ENCODE measurements at places on chromosomes 13 and 19.
A peak's percentile ranks its signal among the peaks of the same experiment; 100 is the strongest.

DNA sequence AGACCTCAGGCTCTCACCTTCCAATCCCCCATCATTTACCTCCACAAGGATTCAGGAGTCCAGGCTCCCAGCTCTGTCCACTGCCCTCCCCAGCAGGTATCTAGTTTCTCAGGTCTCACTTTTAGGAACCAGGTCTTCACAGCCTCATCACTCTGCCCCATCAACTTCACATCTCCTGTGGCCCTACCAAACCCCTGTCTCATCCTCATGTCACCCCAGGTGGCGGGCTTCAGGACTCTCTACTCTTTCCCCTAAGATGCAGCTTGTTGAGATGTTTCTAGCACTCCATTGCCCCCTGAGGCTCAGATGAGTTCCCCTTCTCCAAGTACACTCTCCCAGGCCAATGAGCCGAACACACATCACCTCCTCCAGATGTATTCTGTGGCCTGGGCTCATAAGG, 1.5 kb downstream of the PPFIA3 start:
- no peak for DNase-seq

DNA sequence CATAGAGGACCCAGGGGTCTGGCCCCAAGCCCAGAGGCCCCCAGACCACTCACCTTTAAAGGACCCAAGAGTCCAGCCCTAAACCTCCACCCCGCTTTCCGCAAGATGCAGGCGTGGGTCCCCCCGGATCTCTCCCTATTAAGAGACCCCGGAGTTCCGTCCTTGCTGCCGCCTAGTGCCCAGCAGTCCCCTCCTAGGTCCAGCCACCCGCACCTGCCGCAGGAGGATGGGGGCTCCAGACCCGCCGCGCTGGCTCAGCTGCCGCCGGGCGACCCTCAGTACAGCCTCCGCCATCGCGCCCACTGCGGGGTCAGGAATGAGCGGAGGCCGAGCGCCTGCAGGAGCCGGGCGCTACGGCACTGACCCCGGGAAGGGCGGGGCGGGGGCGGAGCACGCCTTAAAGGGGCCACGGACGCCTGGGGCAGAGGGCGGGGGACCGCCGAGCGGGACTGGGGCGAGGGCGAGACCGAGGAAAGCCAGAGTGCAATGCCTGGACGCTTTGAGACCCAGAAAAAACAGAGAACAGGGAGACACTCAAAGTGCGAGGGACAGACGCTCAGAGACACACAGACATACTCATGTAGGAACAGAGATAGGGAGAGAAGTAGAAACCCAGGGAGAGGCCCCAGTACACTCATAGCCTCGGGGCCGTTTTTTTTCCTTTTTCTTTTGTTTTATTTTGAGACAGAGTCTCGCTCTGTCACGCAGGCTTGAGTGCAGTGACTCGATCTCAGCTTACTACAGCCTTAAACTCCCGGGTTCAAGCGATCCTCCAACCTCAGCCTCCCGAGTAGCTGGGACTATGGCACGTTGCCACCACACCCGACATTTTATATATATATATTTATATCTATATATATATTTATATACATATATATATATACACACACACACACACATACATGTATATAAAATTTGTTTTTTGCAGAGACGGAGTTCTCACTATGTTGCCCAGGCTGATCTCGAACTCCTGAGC, at the start of gene ETHE1:
Gene ETHE1, minus strand, starts transcription at position 318 of the 976 bp plus-strand sequence. Its CDS starts 24 bp downstream, at position 294.
- DNase-seq = peak; percentile 84

GRCh38 chr19:8503510-8503909, 1.1 kb upstream of the PRAM1 start:
- no peak for DNase-seq

GRCh38 chr19:14320253-14320652, 61.0 kb upstream of the ADGRE5 start:
- no peak for DNase-seq

DNA sequence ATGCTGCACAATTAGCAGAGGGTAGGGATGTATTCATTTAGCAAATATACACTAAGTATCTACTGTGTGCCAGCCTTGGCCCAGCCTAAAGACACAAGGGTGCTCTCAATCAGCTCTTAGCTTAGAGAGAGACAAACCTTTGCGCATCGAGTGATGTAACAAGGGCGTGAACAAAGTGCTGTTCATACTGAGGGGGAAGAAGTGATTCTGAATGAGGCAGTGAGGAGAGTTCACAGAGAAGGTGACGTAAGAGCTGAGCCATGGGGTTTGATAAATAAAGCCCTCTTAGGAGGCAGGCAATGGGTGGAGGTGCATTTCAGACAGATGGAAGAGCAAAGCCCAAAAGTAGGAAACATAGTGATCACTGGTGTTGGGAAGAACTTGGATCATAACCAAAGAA, 68.5 kb downstream of the FLT1 start:
- no peak for DNase-seq

DNA sequence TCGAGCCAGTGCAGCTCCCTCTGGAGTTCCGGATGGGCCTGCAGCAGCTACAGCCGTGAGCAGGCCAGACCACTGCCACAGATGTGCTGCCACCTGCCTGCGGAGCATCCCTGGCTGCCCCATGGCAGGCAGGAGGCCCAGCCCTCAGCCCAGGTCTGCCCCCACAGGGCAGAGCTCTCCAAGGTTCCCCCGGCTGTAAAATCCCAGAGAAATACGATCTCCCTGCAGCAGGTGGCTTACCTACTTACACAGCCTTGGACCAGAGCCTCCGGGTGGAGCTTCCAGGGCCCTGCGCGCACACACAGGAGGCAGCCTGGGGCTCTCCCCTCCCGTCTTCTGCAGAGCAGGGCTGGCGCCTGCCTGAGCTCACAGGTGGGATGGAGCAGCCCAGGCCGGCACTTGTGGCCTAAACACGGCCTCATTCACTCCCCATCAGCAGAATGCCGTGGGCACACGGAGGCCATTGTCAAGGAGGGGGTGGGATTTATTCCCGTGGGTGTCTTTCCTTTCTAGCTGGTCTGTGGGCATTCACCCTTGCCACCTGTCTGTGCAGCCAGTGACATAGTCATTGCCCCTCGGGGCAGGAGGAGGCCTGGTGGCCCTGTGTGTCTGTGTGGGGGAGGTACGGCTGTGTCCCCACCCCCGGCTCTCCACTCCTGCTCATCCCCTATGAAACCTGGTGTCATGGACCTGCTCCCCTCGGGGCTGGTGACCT, 118.0 kb downstream of the KDM4B start:
- no peak for DNase-seq

DNA sequence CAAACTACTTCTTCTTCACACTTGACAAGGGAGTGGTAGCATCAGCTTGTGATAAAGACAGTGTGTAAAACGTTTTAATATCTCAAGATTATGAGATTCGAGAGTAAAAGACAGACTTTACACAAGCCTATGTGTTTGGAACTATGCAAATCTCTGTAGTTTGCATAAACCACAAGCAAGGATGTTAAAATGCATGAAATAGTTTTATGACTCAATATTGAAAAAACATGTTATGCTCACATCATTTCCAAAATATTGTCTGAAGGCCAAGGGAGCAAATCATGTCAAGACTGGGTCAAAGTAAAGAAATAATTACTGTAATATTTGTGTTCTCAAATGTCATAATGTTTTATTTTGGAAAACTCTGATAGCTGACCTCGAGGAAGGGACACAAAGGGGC, 316.8 kb upstream of the KLF12 start:
- no peak for DNase-seq

GRCh38 chr19:13215572-13216380, 65.6 kb downstream of the IER2 start:
- DNase-seq = no peak

DNA sequence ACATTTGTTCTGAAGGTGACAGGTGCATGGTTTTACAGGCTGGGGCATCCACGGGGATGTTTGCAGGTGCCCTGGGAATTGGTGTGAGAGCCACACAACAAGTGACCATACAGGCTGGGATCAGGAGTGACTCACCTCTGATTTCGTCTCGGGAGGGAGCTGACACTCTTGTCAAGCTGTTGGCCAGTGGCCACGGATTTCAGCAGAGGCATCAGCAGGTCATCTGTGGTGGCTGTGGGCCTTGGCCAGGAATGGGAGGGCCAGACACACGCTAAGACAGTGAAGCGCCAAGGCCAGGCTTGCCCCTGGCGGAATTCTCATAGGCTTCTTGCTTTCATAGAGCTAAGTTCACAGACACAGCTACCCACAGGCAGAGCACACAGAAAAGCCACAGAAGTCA, 108.6 kb downstream of the HSPH1 start:
- DNase-seq = no peak

- peak; percentile 14 for DNase-seq
Measured at GRCh38 chr19:39557811-39558623, 18.1 kb upstream of the EID2 start.

- no peak for DNase-seq
Measured at GRCh38 chr19:38522915-38523314, 89.4 kb downstream of the RYR1 start.

DNA sequence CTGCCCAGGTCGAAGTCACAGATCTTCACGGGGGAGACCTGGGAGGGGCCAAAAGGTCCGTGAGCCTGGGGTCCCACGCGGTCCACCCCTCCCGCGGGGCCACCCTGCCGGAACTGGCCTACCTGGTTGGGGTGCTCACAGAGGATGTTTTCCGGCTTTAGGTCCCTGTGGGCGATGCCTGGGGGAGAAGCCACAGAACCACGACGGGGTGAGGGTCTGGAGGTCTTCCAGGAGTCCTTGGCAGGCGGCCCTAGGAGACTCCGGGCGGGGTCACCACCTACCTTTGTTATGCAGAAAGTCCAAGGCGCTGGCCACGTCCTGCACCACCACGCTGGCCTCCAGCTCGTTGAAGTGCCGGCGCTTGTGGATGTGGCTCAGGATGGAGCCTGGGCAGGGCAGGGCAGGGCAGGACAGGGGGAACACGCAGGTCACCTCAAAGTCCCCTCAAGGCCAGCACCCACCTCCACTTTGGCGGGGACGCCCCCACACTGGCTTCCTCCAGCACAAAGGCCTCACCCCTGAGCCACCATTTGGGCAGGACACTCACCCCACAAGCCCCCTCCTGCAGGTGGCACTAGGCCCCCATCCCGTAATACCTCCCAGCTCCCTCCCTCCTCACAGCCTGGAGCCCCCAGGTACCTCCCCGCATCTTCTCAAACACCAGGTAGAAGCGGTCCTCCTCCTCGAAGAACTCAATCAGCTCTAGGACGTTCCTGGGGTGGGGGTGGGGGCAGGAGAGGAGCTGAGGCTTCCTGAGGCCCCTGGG, 8.4 kb downstream of the MKNK2 start:
- no peak for DNase-seq

GRCh38 chr19:2543463-2544442, 67.8 kb downstream of the GADD45B start:
- DNase-seq = peak; percentile 98

GRCh38 chr19:6068711-6069110, 41.6 kb downstream of the RFX2 start:
- DNase-seq = no peak

GRCh38 chr13:93899981-93900380, 579.5 kb downstream of the DCT start:
- no peak for DNase-seq

- DNase-seq = no peak
Measured at GRCh38 chr19:30209617-30210600, 162.3 kb upstream of the ZNF536 start.

GRCh38 chr19:15666883-15667282, 6.0 kb upstream of the CYP4F12 start:
- DNase-seq = no peak

DNA sequence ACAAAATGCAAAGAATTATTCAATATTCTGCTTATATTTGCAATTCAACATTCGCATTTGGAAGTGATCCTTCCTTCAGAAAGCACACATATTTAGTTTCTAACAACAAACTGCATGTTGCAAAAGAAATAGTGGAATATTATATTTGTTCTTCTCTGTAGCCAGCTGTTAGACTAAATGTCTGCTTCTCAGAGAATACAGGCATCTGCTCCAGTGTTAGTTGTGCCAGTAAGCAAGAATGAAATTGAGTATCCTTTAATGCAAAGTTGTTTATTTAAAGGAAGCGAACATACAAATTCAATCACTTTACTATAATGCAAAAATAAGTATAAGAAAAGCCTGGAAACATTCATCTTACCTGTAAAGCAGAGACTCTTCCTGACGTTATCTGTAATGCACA, 663 bp downstream of the SLITRK6 start:
- no peak for DNase-seq

GRCh38 chr19:55166530-55167268, at the start of gene DNAAF3:
Gene DNAAF3, minus strand, starts transcription at chr19:55166613. Its CDS starts 200 bp downstream, at chr19:55166413.
- peak; percentile 90 for DNase-seq

GRCh38 chr19:49362929-49363267, 682 bp upstream of the TEAD2 start:
- peak; percentile 66 for DNase-seq

- DNase-seq = no peak
Measured at GRCh38 chr13:91053318-91054065, 294.0 kb upstream of the MIR17HG start.

DNA sequence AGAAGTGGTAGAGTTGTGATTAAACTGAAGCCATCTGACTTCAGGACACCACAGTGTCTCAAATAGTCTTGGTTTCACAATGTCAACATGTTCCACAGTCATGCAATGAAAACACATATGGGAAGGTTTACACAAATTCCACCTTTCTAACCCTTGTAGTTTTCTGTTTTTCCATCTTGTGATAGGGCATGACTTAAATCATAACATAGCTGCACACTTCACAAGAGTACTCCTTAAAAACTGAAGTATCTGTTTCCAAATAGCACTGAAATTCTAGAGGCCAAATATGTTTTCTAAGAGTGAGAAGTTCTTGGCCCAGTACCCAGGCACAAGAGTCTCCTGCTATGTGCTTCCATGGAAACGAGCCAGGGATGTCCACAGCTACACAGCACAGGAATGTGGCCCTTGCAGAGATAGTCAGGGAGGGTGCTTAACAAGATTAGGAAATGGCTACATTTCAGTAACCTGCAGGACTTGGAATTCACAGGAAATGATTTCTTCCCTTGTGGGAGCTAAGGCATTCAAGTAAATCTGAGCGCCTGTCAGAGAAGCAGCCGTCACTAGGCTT, 269.1 kb downstream of the NDFIP2 start:
- peak; percentile 96 for DNase-seq

- peak; percentile 56 for DNase-seq
Measured at GRCh38 chr13:28492569-28493367, 2.2 kb downstream of the FLT1 start.

DNA sequence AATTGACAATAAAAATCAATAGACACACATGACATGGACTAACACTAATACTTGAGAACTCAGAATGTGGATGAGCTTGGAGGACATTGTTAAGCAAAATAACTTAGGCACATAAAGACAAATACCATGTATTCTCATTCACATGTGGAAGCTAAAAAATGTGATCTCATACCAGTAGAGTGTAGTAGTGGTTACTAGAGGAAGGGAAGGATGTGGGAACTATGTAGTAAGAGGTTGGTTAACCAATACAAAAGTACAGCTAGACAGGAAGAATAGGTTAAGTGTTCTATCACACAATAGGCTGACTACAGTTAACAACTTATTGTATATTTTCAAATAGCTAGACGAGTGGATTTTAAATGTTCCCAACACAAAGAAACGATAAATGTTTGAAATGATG, 415.8 kb upstream of the KLF12 start:
- DNase-seq = no peak
